Daoy (cell line): ENCODE measurements at places on chromosomes 16 and 17.
A peak's percentile ranks its signal among the peaks of the same experiment; 100 is the strongest.

DNA sequence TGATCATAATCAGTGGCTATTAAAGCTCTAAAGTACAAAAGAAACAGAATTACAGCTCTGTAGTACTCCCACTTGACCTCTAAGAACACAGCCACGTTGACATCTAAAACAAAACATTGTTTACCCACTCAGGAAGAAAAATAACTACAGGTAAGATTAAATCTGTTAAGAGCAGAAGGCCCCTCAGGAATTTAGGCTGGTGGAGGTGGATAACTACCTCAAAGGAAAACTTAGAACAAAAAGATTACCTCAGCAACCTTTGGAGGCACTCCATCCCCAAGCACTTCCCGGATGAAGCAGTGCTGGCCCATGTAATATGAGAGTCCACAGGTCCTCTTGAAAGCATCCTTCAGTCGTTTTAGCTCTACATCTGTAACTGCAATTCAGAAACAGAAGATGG is 46.7 kb downstream of the USP32 start:
- DNase-seq: no peak

DNA sequence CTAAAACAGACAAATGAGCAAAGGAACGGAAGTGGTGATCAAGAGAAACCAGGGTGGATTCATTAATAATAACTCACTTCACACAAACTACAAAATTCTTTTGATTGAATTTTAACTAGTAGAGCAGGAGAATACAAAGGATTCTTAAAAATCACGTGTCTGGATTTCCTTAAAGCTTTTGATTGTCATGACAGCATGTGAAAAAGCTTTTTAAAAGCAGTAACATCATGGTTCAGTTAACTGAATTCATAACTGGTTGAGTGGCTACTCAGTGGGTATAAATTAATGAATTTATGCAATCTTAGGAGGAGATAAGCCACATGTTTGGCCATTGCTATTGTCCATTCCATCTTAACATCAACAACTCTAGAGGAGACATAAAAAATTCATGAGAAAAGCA is 333.2 kb downstream of the SLC39A11 start:
- no peak for DNase-seq

DNA sequence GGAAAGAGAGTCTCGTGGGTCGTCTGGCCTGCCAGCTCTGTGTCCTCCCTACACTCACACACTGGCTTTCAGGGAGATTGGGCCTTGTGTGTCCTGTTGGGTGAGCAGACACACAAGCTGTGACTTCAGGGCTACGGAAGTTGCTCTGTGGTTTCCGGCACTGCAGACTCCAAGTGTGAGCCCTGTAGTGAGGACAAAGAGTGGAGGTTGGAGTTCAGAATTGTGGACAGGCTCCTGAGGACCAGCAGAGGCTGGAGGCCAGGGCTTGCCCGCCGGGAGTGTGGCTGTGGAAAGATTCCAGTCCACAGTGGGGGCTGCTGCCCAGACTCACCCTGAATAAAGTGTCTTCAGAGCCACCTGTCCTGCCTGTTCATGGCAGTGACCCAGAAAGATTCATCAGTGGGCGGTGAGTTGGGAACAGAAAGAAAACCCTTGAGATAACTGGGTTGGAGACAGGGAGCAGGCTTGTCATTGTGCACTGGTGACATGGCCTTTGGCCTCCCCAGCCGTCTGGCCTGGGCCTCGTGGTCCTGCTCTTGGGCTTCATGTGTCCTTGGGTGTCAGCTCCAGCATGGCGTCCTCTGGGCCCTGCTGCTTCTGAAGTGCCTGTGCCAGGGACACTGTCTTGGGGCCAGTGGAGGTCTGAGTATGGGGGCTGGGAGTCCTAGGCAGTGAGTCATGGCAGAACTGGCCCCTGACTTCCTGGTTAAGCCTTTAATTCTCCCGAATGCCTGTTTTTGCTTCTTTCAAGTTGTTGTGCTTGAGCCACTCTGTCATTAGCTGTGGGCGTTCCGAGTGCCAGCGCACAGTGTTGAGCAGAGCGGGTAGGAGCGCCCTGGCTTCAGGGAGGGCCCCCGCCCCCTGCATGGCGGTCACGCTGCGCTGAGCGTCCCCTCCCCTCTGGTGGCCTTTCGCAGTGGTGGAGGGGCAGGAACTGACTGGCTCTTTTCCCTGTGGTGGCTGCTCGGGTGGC is 19.9 kb upstream of the ZNF750 start:
- DNase-seq: peak; percentile 82

GRCh38 chr17:81428948-81429774 is 33.9 kb downstream of the BAHCC1 start:
- peak; percentile 92 for DNase-seq

GRCh38 chr16:71504901-71505300 is 15.8 kb upstream of the ZNF19 start:
- DNase-seq: no peak

GRCh38 chr16:13940397-13940933 is 20.5 kb downstream of the ERCC4 start:
- DNase-seq: no peak

DNA sequence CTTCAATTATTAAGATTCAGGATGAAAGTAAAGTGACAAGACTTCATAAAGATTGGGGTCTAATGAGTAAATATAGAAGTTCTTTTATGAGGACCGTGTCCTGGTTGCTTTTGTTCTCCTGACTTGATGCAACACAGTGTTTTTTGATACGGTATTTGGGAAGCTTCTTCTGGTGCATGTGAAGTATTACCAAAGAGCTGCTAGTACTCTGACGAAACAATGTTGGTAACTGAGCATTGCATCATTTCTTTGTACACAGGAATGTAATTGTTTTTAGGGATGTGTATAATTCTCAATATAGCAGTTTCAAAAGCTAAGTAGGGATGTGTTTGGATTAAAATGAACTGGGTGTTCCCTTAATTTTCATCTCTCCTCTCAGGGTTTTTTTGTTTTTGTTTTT is 15.9 kb downstream of the KPNB1 start:
- no peak for DNase-seq

GRCh38 chr17:40344421-40345160 is 19.9 kb downstream of the GJD3 start:
- no peak for DNase-seq

DNA sequence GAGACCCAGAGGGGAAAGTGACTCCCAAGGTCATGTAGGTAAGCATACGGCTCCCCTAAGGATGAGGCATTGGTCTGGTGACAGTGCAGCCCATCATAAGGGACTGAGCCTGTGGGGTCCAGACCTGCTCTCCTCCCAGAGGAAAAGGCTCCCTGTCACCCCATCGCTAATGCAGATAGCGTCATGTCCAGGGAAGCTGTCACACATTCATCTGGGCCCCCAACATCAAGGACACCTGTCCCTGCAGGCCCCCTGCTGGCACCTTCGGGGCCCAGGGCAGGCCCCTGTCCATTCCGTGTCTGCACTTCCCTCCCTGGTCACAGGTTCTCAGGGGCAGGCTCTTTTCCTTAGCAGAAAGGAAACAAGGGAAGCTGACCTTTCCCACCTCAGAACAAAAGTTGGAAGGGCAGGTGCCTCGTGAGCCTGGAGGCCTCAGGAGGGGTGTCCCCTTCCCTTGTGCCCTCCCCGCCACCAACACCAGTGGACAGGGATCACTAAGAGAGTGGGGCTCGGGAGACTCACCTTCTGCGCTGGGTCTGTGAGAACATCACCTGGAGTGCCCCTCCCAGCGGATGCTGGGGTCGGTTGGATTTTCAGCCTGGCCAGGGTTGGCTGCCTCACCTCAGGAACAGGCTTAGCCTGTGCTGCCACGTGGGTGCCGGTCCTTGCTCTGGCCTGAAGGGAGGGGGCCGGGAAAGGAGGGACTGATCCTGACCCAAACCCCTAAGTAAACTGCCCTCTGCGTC is 17.3 kb upstream of the LASP1NB start:
- DNase-seq: no peak

- DNase-seq: peak; percentile 15
Measured at GRCh38 chr17:68491381-68492231, 20.6 kb upstream of the PRKAR1A start.

DNA sequence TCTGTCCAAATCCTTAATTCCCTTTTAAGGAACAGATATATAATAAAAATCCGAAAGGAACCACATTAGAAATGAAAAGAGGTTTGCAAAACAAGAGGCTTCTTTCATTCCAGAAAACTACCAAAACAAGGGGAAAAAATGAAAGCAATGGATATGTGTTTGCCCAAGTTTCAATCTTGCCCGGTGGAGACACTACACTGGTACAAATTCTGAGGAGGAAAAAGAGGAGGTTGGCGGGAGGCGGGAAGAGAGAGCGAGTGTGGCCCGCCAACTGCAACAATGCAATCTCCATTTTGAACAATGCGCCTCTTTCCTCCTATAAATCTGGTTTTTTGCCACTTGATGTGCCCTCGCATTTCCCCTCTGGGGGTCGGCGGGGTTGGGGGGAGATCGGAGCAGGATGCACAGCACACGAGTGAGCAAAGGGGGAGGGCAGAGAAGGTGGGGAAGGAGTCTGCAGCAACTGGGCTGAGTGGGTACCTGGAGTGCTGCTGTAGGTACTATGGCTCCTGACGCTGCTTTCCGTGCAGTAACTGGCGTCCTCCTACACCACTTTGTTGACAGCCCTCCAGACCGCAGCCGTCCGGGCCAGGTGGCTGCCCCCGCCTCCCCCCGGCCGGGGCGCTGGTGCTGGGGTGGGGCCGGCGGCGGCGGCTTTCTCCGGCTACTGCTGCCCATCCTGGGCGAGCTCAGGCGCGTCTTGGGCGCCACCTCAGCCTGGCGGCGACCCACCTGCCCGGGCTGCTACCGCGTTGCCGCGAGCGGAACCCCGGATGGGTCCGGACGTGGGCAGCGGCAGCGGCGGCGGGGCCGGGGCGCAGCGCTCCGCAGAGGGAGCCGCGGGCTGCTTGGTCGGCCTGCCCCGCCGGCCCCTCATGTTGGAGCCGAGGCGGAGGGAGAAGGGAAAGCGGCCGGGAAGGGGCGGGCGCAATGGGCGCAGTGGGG is 93.8 kb upstream of the PLEKHM1 start:
- DNase-seq: peak; percentile 58

- DNase-seq: no peak
Measured at GRCh38 chr17:44768505-44769142, 9.8 kb downstream of the ADAM11 start.

DNA sequence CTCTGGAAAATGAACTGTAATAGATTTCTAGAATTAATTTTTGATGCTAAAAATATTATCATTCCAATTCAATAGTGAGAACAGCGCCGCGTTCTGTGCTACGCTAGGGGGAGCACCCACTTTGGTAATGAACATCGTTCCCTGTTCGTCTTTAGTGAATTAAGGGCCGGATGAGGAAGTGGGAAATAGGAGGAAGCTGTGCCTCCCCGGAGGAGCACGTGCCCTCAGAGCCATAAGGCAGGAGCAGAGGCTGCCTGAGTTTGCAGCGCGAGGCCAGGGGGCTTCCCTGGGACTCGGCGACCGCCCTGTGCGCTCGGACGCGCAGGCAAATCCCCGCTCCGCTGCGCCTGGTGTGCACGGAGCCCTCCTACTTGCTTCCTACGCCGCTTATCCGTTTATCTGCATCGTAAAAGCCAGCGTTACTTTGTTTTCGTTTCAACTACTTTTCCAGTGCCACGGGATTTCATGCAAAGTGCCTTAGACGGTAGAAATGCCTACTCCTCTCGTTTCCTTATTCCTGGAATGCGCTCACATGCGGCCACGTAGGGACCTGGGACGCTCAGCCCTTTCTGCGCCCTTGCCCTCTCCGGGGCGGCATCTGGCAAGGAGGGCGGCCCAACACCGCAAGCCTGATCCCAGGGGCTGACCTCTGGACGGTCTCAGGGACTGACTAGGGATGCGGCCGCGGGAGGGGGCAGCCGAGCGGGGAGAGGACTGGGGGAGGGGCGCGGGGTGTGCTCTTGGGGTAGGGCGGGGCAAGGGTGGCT is 76.4 kb downstream of the KCNJ12 start:
- DNase-seq: peak; percentile 63

DNA sequence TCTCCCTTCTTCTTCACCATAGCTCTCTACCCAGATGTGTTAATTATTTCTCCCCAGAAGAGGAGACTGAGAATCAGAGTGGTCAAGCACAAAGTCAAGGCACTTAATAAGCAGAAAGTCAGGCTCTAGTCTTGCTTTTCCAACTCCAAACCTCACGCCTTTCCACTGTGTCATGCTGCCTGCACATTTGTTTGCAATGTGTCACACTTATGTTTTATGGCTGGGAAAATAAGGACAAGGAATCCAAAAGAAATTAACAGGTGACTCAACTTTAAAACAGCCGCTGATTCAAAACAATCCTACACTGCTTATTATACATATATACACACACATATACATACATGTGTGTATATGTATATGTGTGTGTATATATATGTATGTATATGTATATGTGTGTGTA is 255.7 kb upstream of the DYNLRB2 start:
- peak; percentile 81 for DNase-seq

GRCh38 chr17:30840771-30841170 is 9.0 kb downstream of the ATAD5 start:
- DNase-seq: no peak

- DNase-seq: no peak
Measured at GRCh38 chr17:54907376-54907775, 6.7 kb downstream of the TOM1L1 start.

DNA sequence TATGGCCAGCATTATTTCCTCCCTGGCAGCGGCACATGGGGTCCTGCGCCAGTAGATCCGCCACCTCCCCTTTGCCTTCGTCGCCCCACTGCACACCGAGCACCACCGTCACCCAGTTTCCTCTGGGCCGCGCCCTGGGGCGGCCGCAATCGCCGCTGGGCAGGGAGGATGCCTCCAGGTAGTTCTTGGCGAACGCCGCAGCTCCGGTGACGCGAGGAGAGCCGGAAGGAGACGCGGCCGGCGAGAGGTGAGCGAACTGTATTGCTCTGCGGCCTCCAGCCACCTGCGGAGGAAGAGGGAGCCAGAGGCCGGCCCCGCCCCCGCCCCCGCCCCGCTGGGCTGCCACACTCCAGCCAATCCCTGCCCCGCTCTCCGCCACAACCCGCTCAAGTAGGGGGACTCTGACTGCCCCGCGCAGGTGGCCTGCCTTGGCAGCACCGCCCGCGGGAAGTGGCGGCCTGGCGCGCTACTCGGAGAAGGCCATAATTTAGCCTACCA is 11.8 kb upstream of the SLFN13 start:
- DNase-seq: peak; percentile 42

- DNase-seq: peak; percentile 98
Measured at GRCh38 chr17:59837308-59838051, 55.3 kb downstream of the TUBD1 start.

DNA sequence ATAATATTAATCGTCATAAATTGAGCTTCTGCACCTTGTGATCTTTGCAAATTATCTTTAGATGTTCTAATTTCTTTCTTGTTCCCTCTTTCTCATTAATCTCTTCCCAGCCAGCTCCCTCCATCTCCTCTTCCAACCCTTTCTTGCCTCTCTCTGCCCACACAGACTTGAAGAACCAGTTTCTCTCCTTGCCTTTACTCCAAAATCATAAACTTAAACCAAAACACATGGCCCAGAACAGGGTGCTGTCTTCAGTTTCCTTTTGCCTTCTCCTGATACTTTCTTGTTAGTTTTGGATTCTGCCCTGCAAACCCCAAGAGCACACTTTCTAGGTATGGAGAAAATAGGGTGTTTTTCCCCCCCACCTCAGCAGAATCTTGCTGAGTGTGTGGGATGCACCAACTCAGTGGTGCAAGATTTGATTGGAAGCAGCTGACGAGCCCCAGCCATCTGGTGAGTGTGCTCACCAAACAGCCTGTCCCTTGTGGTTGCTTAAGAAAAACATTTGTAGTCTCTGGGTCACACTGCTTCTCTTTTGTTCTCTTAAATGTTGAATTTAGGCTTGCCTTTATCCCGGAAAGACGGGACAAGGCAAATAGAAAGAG is 175.8 kb upstream of the MAF start:
- peak; percentile 9 for DNase-seq
